ENCODE measurements at places on chromosomes 7 and 10. TPM values are rescaled to one million over a fixed set of nuclear protein-coding genes. Genes with fewer than 3 reads are reported as not detected.

Gene NOD1
- total RNA-seq, result 22.4 TPM

Gene PCLO
- total RNA-seq, result 2.0 TPM

Gene FKBP14
- total RNA-seq, result 2.9 TPM

Gene GPR146
- 12.2 TPM for total RNA-seq

Gene LRGUK
- total RNA-seq, result not detected

Gene GALNT17
- total RNA-seq, result not detected

Gene C7orf33
- total RNA-seq, result not detected

Gene ARHGAP21
- total RNA-seq, result 18.7 TPM

Gene FBXW4
- total RNA-seq, result 55.7 TPM

Gene ACTL6B
- not detected for total RNA-seq

Gene POP7
- 126 TPM for total RNA-seq

Gene NUTM2A
- total RNA-seq, result 1.7 TPM

Gene HOGA1
- total RNA-seq, result 70.8 TPM

Gene FOXP2
- total RNA-seq, result 2.4 TPM

Gene NXPH1
- total RNA-seq, result 0.14 TPM

Gene CLEC2L
- not detected for total RNA-seq

Gene IRF5
- 73.4 TPM for total RNA-seq

Gene CPN1
- not detected for total RNA-seq

Gene NAPEPLD
- total RNA-seq, result 13.1 TPM

Gene PROSER2
- total RNA-seq, result 84.9 TPM

Gene MBL2
- 0.17 TPM for total RNA-seq

Gene FAM241B
- 14.2 TPM for total RNA-seq

Gene DEPP1
- 2.8 TPM for total RNA-seq

Gene TDRD1
- total RNA-seq, result not detected

Gene OR2A7
- total RNA-seq, result not detected

Gene TMEM139
- 79.0 TPM for total RNA-seq

Gene DHX32
- 45.3 TPM for total RNA-seq

Gene SUN3
- not detected for total RNA-seq

Gene VPS37D
- 4.5 TPM for total RNA-seq

Gene CALML5
- not detected for total RNA-seq

All from Caki2 (cell line).